Glomerular endothelial cell (primary cell): ENCODE measurements at places on chromosomes 5 and 9.

DNA sequence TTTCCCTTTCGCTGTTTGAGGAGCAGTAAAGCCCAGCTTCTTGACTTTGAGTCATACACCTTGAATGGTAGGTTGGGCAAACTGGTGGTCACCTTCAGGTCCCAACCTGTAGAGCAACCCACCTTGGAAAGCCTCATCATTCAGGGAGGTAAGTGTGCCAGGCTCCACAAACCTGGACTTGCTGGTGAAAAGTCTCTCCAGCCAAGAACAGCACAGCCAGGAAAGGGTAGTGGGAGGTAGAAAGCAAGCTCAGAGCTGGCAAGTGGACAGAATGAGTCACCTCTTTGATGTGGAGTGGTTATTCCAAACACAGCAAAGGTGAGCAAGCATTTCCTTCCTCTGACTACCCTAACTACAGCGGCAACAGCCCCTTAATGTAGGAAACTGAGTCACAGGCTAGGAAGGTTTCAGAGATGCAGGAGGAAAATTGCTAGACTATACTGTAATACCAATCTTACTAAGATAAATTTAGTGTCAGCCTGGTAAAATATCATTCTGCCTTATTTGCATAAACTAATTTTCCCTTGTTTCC is 117.5 kb upstream of the MTAP start:
- peak; percentile 90 for DNase-seq

- no peak for DNase-seq
These were observed 220.3 kb upstream of the DAPK1 start for GRCh38 chr9:87277346-87277745.

GRCh38 chr5:1501372-1502045 is 22.3 kb downstream of the LPCAT1 start:
- DNase-seq, result no peak

DNA sequence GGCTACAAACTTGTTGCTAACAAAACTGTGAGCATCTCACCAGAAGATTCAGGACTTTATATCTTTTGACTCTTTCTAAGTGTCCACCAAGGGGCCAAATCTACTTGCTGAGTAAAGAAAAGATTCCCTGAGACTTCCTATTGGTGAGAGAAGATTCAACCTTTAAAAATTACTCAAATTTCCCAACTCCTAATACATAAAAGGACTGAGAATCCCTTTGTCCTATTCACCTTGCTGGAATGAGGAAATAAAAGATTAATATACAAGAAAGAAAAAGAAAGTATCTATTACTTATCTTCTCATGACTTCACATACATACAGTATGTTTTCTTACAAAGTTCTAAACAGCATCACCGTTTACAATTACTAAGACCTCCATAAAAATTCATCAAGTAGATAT is 47.9 kb upstream of the MYOT start:
- DNase-seq, result no peak

DNA sequence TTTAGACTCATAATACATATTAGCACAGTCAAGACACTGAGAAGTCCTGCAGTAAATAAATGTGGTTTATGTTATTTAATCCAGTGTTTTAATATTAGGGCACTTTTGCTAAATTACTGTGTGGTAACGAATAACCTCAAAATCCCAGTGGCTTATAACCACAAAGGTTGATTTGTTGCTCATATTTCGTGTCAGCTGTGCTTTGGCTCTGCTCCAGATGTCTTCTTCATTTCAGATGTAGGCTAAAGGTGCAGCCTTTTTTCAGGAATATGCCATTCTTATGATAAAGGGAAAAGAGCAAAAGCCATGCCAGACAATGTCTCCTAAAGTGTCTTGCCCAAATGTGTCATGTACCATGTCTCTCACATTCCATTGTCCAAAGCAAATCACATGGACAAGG is 144.8 kb downstream of the BRINP1 start:
- no peak for DNase-seq

DNA sequence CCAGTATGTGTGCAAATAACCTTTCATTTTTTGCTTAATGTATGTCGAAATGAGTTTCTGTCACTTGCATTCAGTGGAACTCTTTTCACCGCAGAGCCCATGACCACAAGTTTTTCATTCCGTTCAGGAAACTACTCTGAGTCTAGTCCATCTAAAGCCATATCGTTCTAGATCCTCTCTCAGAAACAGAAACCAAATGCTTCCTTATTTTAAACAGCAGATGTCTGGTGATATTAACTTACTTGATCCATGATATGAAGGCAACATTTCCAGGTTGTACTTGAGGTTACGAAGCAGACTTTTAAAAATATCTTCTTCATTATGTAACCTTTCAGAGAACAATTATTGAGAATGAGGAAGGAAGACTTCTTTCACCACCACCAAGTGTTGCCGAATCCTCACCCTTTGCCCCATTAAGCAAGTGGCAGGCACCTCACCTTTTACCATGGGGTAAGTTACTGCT is 72.4 kb upstream of the GNAQ start:
- no peak for DNase-seq

GRCh38 chr5:1660511-1660910 is 136.8 kb upstream of the LPCAT1 start:
- DNase-seq, result no peak

DNA sequence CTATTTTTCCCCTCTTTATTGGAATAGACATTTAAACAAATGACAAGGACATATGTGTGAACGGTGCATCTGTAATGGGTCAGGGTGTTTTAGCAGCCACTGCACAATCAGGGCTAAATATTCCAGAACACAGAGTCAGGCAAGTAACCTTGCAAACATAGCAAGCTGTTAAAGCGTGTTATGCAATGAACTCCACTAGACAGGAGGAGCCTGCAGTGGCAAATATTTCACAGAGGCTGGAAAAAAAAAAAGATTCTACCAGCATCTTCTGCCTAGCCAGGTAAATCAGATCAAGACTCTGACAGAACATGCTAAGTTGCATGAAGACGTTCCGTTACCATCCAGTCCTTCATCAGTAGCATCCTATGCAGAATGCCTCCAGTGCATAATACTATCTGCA is 171.8 kb downstream of the SEMA5A start:
- DNase-seq, result no peak

DNA sequence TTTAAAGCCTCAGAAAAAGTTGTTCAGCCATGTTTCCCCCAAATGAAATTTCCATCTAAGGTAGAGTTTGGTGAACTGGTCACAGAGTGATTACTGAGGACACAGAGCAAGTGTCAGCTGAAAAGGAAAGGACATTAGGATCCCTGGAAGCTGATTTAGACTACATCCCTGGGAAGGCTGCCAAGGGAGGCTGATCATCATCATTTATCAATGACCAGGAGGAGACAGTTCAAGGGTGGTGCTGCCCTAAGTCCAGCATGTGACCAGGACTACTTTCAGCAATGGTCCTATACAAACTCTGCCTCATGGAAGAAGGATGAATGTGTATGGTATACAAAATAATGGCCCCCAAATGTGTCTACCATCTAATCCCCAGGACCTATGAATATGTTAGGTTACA is 120.6 kb downstream of the PIK3R1 start:
- no peak for DNase-seq

DNA sequence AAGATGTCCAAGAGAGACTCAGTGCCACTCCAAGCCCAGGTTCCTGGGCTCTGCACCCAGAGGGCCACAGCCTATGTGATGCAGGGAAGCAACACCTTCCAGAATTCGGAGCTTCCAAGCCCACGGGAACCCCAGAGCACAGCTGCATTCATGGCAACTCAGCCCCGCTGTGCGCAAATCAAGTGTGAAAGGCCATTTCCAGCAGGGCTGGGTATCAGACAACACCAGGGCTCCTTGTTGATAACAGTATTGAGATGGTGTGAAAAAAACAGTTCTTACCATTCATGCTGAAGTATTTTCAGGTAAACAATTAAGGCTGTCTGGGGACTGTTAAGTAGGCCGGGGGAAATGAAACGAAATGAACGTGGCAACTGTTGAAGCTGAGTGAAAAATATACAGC is 10.1 kb downstream of the ROR2 start:
- DNase-seq, result no peak

GRCh38 chr5:171317230-171317629 is 8.2 kb downstream of the TLX3 start:
- DNase-seq, result no peak

GRCh38 chr9:126859111-126859510 is 1.3 kb upstream of the ZBTB34 start:
- DNase-seq, result no peak

DNA sequence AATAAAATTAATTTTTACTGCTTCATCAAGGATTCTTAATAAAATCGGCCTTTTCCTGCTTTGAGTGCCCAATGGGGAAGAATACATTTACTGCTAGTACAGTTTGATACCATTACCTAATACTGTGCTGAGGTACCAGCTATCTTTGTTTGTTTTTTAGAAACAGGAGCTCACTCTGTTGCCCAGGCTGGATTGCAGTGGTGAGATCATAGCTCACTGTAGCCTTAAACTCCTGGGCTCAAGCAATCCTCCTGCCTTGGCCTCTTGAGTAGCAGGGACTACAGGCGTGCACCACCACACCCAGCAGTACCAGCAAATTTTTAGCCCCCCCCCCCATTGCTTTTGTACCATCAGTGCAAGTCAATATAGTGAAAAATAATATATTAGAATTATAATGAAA is 13.6 kb upstream of the ANKHD1 start:
- DNase-seq, result no peak

DNA sequence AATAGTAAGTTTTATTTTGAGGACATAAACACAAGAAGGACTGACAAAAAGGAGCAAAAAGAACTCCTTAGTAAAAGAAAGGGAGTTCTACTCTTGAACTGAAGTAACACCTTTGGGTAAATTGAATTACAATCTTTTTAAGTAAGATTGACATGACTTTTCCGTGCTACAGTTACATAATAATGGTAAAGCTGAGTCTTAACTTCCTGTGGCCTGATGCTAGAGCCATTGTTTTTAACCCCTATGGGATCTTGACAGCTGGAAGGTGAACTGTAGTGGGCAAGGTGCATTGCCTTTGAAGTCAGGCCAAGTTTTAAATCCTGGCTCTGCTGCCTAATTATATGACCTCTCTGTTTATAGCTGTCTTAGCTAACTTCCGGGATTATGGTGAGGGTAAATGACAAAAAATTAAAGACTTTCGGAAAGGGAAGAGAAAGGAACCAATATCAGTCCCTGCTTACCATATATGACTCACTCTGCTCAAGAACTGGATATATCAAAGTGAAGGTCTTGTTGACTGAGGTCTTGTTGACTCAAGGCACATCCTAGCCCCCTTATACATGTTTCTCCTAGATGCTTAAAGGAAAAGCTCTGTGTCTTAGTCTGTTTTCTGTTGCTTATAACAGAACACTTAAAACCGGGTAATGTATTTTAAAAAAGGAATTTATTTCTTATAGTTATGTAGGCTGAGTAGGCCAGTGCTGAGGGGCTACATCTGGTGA is 6.8 kb downstream of the HSD17B4 start:
- no peak for DNase-seq

DNA sequence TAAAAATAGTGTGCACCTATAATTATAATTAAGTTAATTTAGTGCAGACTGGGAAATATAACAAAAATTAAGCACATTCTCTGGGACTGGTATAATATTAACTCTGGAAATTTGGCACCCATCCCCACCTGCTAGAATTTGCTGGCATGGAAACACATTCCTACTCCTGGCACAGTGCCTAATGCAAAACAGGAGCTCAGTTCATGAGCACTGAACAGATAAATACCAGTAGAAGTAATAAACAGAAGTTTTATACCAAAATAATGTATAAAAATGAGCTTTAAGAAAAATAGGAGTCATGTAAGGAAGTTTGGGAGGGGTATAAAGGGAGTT is 23.7 kb upstream of the NPR3 start:
- DNase-seq, result no peak

GRCh38 chr5:53288511-53288910 is 179.0 kb upstream of the MOCS2 start:
- DNase-seq, result no peak

GRCh38 chr5:1548702-1549474 is 25.1 kb upstream of the LPCAT1 start:
- DNase-seq, result no peak

DNA sequence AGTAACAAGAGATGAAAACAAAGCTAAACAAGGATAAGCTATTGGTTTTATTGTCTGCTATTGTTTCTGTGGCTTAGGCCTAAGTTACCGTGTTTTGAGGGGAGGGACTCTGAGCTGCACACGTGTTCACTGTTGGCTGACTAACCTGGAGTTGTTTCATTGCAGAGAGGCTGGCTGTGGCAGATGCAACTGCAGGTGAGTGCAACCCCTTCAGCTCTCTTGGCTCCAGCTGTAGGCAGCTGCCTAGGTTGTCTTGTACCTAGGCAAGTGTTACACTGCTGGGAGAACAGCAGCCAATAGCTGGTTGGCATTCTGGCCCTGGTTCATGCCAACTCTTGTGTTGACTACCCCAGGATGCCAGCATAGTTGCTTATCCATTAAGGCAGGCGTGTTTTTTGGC is 17.6 kb upstream of the MATR3 start:
- no peak for DNase-seq

DNA sequence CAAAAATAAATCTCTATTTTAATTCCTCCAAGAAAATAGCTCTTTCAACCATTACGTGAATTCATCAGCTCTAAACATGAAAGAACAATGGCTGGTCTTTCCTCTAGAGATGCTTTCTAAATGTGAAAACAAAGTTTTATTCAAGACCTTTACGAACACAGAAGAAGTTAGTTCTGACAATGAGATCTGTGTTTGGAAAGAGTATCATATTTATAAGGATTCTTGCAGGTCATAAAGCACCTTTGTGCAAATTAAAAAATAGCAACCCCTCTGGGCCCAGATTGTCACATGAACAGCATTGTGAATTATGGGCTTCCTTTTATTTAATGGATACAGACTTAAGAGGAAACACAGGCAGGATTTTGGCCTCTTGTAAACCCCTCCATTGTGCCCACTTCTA is 17.7 kb upstream of the FTMT start:
- DNase-seq, result no peak

DNA sequence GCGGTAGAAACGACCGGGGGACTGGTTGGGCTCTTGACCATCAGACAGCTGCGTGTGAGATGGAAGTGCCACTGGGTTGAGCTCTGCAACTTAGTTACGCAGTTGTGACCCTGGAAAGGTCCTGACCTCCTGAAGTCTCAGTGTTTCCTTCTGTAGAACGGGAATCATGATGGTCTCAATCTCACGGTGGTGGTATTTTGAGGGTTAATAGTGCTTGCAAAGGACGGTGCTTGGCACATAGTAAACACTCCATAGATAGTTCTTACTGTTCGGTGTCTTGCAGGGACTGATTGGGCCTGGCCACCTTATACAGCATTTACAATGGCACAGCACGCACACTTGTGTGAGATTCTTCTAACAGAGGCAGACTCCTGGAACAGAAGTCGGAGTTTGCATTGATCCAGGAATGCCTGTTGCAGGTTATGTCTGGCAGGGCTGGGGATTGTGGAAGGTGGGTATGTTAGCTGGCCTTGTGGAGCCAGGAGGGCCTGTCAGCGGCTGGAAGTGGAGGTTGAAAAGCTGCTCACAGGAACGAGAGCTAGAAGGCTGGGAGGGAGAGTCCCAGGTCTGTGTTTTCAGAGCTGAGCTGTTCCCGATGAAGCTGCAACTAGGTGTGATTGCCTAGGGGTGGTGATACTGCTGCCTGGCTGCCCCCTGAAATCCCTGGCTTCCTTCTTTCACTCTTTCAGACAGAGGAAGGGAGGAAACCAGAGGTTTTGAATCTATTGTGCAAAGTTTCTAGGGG is 962 bp upstream of the TXN start:
- DNase-seq, result no peak

GRCh38 chr9:120841930-120842684 is 615 bp downstream of the PSMD5 start:
- no peak for DNase-seq
